ENCODE measurements at places on chromosomes 3 and 15. TPM values are rescaled to one million over a fixed set of nuclear protein-coding genes. Genes with fewer than 3 reads are reported as not detected.

DNA sequence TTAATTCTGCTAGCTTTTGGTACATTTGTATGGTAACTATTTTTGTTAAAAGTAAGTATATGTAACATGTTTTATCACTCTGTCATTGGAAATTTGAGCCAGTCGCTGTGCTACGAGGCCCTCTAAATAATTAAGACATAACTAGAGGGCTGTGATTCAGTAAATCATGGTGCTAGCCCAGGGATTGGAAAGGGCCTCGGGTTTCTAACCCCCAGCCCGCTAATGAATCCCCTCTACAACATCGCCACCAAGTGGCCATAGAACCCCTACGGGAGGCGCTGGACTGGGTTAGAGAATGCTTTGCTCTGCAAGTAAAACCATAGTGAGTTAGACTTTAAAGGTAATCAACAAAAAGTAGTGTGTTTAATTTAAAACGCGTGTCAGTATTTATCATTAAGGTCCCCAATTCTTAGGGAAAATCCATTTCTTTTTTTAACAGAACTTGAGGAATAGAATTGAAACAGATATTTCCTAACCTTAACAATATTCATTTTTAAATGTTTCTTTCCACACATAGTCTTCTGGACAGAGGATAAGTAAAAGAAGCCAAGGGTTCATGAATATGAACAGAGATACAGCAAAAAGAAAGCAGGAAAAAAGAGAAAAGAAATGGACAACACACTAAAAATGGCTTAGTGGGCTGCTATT, 744.7 kb downstream of the EPHA3 start:
- DNase-seq = no peak

The COL6A5 gene
- total RNA-seq = not detected

The WNT5A gene
- total RNA-seq = 4.1 TPM

- no peak for DNase-seq
Observed at GRCh38 chr3:19541284-19541683, 392.7 kb downstream of the EFHB start.

The CEMIP gene
- total RNA-seq = 1.3 TPM

- DNase-seq = no peak
Observed at GRCh38 chr3:197007296-197007940, 22.2 kb downstream of the MELTF start.

GRCh38 chr3:65915477-65915876, 123.2 kb downstream of the MAGI1 start:
- no peak for DNase-seq

The LRRN1 gene
- 37.0 TPM for total RNA-seq

The SLC12A1 gene
- total RNA-seq = not detected

DNA sequence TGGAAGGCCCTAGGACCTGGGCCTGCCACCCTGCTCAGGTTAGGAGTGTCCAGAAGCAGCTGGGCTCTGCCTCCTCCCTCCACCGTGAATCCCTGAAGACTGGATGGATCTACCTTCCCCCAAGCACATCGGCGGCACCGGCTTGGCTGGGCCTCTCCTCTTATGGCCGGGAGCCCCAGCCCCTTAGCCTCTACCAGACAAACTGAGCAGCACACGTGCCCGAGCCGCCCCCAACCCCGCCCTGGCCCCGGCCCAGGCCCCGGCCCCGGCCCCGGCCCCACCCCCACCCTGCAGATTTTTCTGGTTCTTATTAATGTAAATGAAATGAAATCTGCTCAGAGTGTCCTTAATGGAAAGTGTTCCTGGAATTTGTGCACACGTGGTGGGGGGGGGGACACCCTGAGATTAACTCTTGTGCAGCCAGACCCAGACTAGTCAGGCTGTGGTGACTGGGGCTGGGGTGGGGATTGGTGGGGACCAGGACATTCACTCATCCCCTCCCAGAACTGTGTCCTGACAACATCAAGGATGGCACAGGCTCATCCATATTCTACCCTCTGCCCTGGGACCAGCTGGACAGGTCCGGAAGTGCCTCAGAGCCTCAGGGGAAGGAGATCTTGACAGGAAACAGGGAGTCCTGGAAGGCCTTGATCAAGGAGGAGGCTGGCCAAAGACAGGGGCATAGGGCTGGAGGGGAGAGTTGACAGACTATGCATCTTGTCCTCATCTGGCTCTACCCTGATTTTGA, 30.9 kb upstream of the SEMA3F start:
- no peak for DNase-seq

DNA sequence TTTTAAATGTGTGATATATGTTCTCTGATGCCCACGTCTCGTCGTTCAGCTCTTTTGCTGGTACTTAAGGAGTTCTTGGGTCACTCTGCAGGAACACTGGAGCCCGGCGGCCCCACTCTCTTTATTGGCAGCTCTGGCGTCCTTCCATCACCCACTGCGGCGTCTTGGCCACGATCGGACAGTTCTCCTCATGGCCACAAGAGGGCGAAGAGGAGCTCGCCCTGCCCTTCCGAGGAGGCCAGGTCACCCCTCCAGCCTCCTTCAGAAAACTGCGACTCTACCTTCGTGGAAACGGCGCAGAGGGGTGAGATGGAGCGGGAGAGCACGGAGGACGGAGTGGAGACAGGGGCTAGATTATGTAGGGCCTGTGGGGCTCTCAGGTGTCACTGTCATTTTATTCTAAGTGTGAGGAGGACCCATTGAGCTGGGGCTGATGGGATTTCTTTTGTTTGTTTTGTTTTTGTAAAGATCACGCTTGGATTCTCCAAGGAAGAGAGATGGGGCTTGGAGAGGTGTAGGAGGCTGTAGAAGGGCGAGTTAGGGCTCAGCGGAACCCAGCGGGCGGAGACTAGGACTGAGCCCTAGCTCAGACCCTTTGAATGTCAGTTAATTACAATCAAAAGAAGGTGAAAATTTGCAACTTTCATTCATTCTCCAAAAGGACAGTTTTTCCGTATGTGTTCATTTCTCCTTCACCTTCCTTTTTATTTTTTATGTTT, 28.0 kb upstream of the GABRA5 start:
- DNase-seq = no peak

DNA sequence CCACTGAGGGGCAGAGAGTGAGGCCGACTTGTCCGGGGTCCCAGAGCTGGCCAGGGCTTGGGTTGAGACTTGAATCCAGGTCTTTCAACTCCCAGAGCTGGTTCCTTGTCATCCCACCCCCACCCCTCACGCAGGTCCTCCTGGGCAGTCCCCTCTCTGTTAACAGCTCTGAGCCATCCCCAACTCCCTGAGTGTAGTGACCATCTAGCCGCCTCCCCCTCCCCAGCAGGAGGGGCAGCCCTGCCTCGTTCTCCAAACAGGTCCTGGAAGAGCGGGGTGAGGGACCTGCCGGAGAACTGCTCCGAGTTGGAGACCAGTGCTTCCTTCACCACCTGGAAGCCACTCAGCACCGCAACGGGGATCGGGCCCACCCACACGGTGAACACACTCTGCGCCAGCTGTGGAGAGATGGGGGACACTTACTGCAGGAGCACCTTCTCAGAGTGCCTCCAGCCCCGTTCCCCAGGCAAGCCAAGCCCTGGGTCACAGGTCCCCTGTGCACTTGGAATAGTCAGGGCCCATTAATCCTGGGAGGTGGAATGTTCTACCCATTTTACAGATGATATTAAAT, 24.4 kb upstream of the PARL start:
- DNase-seq = no peak

The ATP13A4 gene
- total RNA-seq = not detected

DNA sequence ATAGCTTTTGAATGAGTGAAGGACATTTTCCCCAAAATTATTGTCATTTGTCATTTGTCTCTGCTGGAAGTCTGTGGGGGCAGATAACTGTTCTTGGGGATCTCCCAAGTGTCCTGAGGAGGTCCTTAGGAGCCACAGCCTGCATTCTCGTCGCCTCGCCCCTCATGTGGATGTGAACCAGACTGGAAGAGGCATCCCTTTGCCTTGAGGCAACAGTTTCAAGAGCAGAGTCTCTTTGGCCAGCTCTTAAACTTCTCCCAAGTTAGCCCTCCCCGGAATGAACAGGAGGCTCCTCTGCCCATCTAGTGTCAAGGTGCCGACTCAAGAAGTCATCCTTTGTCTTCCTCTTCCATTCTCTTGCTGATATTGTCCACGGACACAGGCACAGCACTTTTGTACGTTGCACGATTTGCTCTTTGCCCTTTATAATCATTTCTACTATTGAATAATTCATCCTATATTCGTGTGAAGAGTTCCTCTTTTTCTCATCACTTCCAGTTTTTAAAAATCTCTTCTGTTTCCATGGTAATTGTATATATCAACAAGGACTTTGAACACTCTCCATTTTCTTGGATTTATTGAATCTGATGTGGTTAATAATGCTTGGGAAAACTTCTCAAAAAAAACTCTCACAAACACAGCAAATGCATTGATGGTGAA, 40.8 kb upstream of the CD47 start:
- no peak for DNase-seq

DNA sequence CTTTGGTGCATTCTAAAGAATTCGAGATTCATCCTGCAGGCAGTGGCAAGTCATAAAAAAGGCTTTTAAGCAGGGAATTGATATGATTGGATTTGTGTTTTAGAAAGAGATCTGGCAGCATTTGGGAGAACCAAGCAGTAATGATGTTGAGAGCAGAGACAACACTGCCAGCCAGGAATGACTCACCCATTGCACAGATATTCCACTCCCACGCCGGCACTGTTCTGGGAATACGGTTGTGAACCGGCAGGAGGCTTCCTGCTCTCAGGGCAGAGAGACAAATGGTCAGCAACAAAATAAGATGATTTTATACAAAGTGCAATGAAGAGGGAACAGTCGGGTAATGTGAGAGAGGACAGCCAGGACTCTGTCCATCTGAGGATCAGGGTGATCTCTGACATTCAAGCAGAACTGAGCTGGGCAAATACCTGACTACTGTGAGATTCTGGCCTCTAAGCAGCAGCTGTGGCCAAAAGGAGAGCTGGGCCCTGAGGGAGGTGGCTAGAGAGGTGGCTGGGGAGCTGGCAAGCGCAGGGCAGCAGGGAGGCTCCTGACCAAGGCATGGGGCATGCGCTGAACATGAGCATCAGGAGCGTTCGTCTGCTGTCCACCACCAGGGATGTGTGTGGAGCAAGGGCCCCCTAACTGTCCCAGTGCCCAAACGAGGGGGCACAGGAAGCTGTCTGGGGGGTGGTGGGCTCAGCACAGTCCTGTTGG, 56.1 kb upstream of the PLXNA1 start:
- DNase-seq = peak; percentile 68

- DNase-seq = peak; percentile 71
Observed at GRCh38 chr15:61742591-61742990, 317.7 kb downstream of the VPS13C start.

- no peak for DNase-seq
Observed at GRCh38 chr3:61094608-61095007, 156.6 kb downstream of the FHIT start.

DNA sequence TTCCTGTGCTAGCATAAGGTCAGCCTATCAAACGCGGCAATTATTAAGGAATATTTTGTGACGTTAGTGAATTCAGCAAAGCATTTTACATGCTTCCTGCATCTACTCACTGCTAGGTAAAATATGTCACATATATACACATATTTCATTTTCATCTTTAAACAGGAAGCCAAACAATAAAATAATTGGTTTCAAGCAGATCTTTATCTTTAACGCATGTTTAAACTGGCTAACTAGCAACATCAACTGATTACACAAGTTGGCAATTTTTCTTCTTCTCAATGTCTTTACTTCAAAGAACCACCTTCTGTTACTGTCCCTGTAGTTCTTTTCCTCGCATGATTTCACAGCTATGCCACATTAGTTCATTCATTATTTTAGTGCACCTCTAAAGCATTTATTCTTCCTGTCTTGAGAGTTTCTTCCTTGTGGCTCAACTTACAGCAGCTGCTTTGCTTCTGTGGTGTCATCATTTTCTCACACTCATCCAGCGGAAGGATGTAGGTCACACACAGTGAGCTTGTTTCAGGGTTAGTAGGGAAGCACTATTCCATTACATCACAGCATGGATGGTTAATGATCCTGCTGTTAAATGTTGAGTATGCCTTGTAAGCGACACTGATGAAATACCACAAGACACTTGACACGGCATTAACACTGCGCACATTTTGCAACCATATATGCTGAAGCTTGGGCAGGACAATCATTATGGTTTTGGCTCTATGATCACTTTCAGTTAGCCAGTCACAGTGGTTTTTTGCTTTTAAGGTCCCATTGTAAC, 2.3 kb upstream of the BCHE start:
- no peak for DNase-seq

The KBTBD13 gene
- not detected for total RNA-seq

The FANCD2OS gene
- total RNA-seq = not detected

The FETUB gene
- total RNA-seq = not detected

Measured in mammary epithelial cell (primary cell).